ENCODE measurements at places on chromosomes 5 and 9.

DNA sequence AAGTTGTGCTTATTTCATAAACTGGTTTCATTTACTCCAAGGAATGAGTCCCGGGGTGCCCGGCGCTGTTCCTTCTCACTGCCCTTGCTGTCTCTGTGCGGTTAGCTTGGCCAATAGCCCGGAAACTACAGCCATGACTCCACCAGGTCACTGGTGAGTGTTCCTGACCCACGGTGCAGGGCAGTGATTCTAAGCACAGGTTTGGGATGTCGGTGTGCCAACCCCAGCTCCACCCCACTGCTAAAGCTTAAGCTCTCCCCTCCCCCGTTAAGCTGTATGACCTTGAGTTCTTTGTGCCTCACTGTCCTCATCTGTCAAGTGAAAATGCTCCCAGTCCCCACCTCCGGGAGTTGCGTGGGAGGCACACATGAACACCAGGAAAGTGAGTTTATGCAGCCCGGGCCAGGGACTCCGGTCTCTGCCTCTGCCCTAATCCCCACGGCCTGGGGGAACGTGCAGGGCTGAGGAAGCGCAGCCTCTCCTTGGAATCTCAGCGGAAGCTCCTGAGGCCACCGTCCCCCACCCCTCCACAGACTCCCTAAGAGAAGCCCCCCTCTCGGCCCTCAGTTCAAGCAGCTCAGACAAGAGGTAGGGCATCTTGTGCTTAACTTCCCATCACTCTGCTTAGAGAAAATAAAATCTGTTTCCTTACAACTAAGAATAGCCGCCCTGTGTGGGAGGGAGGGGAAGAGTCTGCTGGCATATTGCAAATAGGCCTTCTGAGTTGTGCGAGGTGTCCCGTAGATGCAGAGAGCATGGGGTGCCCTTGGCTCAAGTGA is 92.0 kb upstream of the RAI14 start:
- no peak for DNase-seq

- no peak for DNase-seq
Observed at GRCh38 chr5:149397530-149397929, 18.4 kb upstream of the IL17B start.

- no peak for DNase-seq
Observed at GRCh38 chr5:149372076-149372795, 6.9 kb downstream of the IL17B start.

GRCh38 chr5:111784491-111785181 is 27.6 kb upstream of the NREP start:
- no peak for DNase-seq

GRCh38 chr9:2418619-2419018 is 203.0 kb upstream of the VLDLR start:
- peak; percentile 6 for DNase-seq

- no peak for DNase-seq
Observed at GRCh38 chr9:38018241-38018957, 50.6 kb downstream of the SHB start.

DNA sequence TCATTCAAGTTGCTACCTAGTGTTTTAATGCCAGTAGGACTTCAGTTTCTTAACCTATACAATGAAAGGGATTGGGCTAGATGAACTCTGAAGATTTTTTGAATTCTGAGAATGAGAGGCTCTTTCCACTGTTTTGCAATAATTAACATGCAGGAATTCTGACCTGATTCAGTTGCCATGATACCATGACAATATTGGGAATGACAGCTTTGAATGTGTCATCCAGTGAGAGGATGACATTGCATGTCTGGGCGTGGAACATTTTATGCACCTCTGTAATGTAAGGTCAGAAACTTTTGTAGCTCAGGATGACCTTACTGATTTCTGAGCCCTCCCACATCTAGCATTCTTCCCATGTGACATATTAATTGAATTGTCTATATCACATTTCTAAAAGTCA is 30.6 kb upstream of the SPINK5 start:
- no peak for DNase-seq

- DNase-seq, result no peak
Observed at GRCh38 chr9:79470954-79471353, 100.8 kb upstream of the TLE4 start.

DNA sequence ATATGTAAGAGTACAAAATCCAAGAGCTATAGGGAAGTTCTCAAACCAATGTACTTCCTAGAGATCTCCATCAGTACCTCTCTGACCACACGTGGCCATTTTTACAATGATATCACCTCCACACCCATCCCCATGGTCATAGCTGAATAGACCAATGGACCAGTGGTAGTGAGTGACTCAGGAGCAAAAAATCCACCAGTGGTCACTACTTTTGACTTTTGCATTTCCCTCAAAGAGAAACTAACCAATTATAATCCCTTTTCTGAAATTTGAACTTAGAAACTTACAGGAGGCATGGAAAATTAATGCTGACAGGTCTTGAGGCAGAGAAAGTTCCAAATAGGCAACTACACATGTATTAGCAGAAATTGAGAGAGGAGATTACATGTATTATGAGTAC is 238.4 kb downstream of the TRPM3 start:
- DNase-seq, result no peak

DNA sequence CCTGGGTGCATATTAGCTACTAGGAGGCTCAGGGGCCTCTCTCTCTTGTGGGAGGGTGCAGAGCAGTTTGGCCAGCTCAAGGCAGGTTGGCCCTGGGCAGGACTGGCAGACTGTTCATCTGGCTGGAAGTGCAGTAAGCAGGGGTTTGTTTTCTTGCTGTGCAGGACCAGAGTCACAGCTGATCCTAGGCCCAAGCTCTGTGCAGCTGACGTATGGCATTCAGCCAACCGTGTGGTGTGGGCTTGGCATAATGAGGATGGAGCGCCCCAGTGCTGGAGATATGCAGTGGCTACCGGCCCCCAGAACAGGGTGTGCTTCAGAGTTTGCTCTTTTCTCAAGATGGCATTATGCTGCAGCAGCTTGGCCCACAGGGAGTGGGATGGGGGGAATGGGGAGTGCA is 31.0 kb upstream of the PHF24 start:
- no peak for DNase-seq

DNA sequence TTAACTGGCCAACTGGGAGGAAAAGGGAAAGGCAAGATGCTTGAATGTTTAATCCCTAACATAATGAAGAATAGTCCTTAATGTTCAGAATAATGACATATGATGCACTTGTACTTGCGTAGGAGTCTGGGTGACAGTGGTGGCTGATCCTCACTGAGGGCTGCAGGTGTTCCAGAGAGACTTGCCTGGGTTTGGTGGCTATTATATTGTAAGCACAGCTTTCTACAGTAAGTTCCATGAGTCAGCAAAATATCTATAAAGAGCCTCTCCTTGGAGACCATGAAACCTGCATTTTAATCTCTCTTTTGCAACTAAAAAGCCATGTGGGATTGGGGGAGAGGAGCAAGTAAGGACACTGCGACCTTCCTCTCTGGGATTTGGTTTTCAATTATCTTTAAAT is 1.9 kb upstream of the NPR2 start:
- no peak for DNase-seq

- no peak for DNase-seq
Observed at GRCh38 chr5:143582869-143583268, 179.4 kb upstream of the NR3C1 start.

DNA sequence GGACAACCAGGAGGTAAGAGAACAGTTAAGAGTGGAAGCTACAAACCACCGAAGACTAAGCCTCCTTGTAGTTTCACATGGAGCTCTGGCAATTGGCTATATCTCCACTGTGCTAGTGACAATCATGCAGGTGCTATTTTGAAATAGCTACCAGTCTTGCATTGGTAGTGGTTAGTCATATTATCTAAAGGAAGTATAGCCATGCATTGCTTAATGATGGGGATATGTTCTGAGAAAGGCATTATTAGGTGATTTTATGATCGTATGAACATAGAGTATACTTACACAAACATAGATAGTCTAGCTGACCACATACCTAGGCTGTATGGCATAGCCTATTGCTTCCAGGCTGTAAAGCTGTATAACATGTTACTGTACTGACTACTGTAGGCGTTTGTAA is 28.4 kb downstream of the HSDL2 start:
- DNase-seq, result no peak

DNA sequence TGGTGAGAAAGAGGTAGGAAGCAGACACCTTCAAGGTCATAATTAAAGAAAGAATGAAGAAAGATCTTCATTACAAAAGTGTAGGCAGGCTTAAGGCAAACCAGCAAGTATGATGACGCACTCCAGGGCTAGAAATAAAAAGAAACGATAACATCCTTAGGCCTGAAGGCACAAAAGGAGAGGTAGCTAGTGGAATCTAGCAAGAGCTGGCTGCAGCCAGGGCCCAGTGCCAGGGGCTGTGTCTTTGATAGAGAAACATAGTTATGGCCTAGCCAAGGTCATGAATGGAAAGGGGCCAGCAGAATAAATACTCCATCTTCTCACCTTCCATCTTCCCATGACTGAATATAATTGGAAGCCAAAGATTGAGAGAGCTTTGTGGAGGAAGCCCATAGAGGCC is 6.8 kb upstream of the SH3TC2 start:
- DNase-seq, result no peak

DNA sequence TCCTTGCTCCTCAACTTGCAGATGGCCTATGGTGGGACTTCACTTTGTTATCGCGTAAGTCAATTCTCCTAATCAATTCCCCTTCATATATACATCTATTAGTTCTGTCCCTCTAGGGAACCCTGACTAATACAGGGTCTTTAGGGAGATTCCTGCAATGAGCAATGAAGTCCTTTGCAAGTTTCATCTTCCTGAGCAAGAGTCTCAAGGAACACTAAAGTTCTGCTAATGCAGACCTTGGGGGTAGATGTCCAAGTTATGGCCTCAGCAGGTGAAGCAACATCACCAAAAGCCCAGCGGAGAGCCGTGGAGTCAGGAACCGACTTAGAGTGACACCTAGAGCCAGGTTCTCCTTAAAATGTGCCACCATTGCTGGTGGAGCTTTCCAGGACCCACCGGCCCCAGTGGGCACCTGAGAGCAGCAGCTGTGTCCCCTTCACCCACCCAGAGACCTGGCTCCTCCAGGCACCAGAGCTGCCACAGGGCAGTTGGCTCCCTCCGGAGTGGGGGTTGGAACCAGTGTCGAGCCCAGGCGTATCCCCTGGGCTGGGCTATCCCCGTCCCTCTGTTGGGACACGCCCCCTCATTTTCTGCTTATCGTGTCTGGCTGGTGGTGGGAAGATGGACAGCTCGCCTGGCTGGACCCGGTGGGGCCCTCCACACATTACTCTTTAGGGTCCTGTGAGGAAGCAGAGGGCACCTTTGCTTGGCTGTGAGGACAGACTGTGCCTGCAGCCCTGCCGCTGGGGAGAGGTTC is 10.9 kb upstream of the FCN1 start:
- DNase-seq, result no peak

GRCh38 chr5:10036136-10036815 is 213.4 kb downstream of the ATPSCKMT start:
- no peak for DNase-seq

- no peak for DNase-seq
Observed at GRCh38 chr5:16454686-16455085, 10.9 kb downstream of the ZNF622 start.

DNA sequence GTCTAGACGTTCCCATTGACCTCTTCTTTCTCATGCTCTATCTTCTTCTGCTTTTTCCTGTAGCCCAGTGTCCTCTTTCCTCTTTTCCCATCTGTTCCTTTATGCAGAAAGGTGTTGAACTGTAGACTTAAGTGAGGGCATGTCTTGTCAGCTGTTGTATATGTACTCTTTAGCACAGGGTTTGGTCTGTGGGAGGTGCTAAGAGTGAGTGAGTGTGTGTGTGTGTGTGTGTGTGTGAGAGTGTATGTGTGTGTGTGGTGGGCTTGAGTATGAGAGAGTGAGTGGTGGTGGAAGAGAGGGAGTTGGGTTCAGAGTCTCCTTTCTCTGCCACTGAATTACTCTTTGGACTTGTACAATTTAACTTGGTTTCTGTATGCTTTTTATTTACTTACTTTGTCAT is 10.3 kb upstream of the ROPN1L start:
- no peak for DNase-seq

DNA sequence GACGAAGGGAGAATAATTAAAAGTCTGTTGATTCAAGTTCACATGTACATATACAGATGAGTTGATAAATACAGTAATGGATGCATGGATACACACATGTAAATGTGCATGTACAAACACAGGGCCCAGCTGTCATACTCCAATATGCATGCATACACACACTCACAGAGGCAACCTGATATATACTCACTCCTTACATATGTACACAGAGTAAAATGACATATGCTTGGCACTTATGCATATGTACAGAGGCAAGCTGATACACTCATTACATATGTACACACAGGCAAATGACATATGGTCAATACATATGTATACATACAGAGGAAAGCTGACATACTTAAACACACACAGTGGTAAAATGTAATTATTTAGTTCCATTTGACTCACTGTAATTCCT is 7.2 kb upstream of the TMEFF1 start:
- DNase-seq, result no peak

- no peak for DNase-seq
Observed at GRCh38 chr5:172705576-172706084, 64.6 kb downstream of the NEURL1B start.
